AG04450 (cell line): ENCODE measurements at places on chromosomes 2 and 18.

DNA sequence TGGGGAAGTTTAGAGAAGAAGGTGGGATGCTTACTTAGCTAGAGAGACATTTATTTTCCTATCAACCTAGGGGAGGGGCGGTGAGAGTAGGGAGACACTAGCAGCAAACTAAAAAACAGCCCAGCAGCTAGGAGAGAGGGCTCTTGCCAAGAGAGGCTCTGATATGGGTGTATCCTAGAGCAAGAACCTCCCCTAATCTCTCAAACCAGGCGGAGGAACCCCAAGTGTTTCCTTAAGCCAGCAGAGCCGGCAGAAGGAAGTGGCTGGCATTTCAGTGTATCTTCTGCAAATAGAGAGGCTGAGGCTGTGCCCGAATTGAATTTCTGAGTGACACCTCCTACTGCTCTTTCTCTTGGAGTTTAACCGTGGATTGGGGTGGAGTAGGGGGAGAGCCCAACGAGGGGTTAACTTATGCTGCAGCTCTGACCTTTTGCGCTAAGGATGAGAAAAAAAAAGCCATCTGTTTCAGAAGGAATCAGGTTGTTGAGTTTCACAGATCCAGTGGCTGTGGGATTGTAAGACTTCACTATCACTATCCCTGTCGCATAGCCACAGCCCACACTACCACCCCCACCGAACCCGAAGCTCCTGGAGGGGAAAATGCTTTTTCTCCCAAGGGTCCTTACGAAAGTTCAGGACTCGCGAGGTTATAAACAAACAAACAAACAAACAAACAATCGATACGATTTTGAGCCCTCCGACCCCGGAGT is 1.4 kb downstream of the ST8SIA5 start:
- DNase-seq: no peak

DNA sequence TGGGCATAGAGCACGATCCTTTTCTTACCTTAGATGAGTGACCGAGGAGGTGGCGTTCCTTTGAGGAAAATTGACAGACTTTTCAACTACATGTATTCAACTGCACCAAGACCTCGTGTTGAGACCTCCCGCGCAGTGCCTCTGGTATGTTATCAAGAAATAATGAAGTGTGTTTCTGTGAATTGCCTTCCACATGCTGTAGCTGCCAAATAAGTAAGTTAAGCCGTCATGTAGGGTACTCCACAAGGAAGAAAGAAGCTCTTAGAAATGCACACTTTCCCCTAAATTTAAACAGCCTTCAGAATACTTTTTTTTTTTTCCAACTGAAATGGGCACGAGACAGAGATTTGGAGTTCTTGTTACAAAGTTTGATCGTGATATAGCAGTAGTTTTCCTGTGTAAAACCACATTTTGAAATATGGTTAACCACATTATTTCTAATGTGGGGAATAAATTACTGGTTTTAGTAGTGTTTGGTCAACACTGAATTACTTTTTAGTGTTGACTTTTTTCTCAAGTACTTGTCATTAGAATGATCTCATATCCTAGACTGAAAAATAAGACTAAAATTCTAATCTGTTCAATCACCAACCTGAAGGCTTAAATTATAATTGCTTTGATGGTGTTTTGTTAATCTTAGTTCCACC is 30.5 kb downstream of the PDK1 start:
- DNase-seq: no peak

GRCh38 chr18:42028247-42028832 is 73.3 kb downstream of the PIK3C3 start:
- no peak for DNase-seq

GRCh38 chr2:149038442-149039212 is at the start of gene LYPD6B:
Gene LYPD6B (plus strand): TSS chr2:149038699. CDS start chr2:149130949, 92,250 bp downstream.
- DNase-seq: no peak

DNA sequence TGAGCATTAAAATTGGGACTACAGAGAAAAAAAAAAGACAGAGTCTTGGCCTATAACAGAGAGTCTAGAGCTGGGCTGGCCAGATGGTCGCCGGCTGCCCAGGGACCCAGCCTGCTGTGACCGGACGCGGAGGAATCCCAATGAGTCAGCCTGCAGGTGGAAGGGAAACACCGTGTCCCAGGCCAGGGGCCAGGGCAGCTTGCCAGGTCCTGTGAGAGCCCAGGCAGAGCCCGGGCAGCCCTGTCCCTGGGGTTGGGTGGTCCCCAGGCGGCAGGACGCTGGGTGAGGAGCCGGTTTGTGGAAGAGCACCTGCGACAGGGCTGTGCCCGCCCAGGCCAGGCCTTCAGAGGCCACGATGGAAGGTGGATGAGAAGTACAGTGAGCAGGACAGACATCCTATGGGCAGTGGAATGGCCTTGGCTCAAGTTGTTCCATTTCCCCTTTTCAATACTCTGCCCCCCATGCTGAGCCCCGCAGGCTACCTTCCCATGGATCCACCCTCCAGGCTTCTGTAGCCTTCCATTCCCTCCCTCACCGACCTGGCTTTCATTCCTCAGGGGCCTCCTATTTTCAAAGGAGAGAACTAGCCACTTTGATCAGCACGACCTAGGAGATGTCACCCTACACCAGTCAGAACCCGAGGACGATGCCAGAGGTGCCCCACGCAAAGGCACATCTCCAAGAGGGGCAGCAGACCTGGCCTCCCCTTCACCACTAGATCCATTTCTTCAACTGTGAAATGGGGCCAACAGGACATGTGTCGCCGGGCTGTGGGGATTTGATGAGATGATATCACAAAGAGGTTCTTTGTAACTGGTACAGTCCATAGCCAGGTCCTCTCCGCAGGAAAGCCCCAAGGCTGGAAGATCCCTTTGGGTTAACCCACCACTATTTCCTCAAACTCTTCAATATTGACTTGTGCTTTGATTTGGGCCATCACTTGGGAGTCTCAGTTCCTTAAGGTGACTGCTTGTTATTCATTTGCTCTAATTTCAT is 87.5 kb downstream of the POLR1A start:
- no peak for DNase-seq

DNA sequence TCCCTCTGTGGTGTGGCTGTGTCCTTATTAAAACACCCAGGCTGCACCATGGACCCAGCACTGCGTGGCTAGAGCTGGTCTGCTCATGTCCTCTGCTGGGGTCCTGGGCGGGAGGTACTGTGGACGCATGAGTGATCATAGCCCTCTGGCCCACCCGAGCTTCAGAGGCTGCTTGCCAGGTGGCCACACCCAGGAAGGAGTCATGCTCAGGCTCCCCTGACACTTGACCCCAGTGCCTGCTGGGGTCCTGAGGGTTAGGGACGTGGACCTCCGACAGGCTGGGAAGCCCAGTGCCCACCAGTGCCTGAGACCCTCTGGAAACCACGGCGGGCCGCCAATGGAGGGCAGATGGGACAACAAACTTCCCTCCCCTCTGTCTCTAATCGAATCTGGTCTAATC is 66.3 kb upstream of the HS6ST1 start:
- DNase-seq: no peak

DNA sequence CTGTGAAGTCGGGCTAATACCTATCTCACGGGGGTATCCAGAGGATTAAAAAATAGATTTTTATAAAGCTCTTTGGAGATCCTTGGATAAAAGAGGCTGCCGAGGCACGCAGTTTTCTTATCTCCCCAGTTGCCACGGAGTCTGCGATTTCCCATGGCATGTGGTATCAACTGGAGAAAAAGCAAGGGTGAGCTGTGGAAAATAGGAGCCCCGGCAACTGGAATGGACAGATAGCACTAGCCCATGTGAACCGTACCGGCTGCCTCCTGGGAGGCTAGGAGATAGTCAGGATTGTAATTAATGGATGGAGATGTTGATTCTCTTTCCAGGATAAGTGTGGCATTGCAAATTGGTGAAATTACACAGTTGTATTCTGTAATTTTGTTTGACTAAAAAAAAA is 407.6 kb upstream of the KCNH7 start:
- DNase-seq: no peak

- no peak for DNase-seq
Observed at GRCh38 chr18:74862094-74862493, 264.4 kb downstream of the ZNF407 start.

DNA sequence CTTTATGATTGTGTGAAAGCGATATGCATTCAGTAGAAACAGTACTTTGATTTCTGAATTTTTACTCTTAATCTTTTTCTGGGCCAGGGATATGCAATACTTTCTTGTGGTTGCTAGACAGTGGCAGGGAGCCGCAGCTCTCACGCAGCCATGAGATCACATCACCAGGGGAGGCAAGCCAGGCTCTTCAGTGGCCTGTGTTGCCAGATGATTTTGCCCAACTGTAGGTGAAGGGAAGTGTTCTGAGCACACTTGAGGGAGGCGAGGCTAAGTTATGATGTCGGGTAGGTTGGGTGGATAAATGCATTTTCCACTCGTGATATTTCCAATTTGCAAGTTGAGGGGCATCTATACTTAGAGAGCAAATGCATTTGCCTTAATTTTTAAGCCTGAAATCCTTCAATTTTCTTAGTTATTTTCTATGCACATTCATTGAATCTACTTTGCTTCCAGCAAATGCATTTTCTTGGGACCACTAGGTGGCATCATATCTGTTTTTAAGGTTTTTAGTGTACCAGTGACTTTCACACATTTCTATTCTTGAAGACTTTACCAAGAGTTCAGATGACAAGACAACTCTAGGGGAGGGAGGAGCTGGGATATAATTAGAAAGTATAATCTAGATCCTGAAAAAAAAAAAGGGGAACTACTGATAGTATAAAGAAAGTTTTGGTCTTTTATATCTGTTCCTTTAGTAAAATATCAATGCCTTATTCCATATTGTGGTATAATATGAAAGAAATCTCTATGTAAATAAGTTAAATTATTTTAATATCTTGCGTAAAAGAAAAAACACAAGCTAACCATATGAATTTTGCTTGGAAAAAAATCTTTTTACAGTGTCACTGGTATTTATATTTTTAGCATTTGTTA is 643.3 kb downstream of the SOCS6 start:
- DNase-seq: no peak

DNA sequence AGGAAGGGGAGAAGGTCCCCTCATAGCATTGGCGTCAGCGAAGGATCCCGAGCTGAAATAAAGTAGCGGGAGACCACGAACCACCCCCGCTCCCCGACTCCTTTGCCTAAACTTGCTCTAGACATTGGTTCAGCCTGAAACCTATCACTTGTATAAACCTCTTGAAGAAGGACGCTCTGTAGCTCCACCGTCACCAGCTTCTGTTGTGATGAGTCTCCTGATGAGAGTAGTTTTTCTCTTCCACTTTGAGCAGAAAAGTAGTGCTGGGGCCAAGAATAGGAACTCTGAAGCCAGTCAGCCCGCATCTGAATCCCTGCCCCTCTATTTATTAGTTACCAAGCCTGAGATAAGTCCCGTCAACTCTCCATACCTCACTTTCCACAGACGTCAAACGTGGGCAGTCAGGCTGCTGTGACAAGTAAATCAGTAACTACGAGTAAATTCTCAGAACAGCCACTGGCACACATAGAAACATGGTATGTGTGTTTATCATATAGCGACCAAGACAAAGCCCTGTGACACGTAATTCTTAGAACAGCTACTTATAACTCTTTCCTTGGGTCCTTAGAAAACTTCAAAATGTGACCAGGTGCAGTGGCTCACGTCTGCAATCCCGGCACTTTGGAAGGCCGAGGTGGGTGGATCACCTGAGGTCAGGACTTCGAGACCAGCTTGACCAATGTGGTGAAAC is 61.7 kb downstream of the CD226 start:
- DNase-seq: no peak

DNA sequence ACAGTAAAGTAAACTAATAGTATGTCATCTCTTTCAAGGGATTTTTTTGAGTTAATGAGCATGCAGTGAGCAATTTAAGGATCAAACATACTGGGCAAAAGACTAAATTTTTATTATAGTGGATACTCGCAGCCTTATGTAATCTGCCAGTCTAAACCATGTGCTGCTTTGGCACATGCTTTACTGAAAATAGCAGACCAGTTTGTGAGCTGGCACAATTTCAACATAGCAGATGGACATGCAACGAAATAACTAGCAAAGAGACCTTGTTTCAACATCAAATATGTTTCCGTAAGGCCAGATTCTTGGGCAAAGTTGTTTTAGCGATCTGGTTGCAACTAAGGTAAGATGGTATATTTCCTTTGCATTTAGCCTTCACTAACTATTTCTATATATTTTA is 807.3 kb downstream of the NR4A2 start:
- no peak for DNase-seq

- no peak for DNase-seq
Observed at GRCh38 chr18:27094621-27095020, 90.5 kb downstream of the CHST9 start.
